ENCODE measurements at places on chromosomes 6 and 20.

GRCh38 chr20:50133041-50133440, 20.1 kb upstream of the UBE2V1 start:
- DNase-seq = no peak

DNA sequence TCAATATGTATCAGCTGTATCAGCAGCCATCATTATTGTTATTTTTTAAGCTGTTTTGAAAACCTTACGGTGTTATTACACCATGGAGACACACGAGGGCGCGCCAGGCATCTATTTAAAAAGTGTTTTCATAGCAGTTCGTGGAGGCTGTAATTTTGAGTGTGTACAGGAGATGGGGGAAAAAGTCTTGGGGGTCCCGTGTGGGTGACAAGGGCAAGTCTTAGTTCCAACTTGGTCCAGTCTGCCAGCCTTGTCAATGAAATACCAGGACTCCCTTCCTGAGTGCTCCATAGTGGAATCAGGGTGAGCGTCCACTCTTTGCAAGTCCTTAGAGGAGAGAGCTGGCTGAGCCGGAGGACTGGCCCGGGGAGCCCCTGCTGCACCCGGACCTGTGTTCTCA, 43.3 kb downstream of the SLC2A10 start:
- peak; percentile 30 for DNase-seq

GRCh38 chr6:43504756-43505593, 5.2 kb downstream of the LRRC73 start:
- DNase-seq = no peak

GRCh38 chr6:140079328-140079727, 704.9 kb upstream of the CITED2 start:
- no peak for DNase-seq

All from activated CD4-positive, alpha-beta T cell treated with anti-CD3 and anti-CD28 coated beads for 24 hours (primary cell).